ENCODE measurements at places on chromosomes 3 and 15.

- DNase-seq = no peak
Observed at GRCh38 chr3:43018246-43018645, 39.1 kb downstream of the GASK1A start.

DNA sequence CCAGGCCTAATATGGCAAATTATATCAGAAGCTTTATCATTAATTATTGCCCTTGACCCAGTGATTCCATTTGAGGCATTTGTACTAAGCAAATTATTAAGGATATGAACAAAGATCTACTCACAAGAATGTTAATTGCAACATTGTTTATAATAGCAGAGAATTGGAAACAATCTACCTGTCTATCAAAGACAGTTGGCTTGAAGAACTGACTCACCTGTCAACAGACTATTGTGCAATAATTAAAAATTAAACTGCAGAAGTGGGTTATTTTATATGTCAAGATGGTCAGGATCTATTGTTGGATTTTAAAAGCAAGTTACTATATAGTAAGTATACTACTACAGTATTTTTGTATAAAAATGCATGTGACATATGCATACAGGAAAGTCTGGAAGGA lies 6.7 kb upstream of the FETUB start:
- DNase-seq = no peak

DNA sequence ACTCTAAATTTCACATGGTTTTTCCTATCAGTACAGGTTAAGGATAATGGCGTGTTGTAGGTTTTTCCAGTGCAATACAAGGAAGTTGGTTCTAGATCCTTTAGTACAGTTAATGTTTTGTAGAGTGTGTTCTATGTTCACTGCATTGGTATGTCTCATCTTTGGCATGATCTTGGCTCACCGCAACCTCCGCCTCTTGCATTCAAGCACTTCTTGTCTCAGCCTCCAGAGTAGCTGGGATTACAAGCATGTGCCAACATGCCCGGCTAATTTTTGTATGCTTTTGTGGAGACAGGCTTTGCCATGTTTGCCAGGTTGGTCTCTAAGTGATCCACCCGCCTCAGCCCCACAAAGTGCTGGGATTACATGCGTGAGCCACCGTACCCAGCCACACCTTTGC lies 30.4 kb downstream of the SNRPN start:
- DNase-seq = no peak

DNA sequence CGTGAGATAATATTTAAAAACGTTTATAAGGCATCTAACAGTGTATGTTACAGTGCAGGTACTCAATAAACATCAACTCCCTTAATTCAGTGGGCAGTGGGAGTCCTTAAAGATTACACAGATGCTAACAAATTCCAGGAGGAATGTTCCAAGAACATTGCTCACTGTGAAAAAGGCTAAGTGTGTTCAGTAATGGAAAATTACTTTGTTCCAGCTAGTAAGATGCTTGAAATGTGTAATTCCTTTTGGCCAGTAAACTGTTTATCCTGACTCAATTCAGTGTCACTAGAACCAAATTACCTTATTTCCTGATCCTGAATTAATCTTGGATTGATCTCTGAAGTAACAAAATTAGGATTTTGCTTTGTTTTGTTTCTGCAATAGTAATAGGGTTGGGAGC lies 54.2 kb upstream of the SEMA6D start:
- DNase-seq = no peak

- DNase-seq = no peak
Observed at GRCh38 chr15:77720173-77720572, 87.5 kb upstream of the LINGO1 start.
